ENCODE measurements at places on chromosomes 2 and 18.

DNA sequence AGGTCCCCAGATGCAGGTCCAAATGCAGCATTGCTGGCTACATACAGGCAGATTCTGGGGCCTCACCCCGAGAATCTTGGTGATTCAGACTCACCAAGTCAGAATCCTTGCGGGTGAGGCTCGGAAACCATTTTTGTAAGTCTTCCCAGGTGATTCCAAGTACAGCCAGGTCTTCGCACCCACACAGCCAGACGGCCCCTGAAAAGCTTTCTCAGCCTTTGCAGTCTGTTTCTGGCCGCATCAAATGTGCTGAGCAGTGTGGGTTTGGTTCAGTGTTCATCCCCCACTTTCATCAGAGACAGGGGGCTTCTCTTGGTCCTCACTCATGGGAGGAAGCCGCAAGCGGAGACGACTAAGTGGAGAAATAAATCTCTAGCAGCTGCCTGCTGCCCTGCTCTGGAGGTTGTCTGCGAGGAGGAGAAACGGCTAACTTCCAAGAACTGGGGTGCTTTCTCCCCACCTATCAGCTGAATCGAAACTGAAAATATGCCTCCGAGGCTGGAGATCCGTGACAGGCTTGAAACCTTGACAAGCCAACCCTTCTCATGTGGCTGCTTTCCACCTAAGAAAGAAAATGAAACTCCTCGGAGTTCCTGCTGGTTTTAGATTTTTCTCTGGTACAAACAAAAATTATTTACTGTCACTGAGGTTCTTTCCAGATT, 8.9 kb upstream of the TMEM185B start:
- DNase-seq: no peak

- no peak for DNase-seq
Observed at GRCh38 chr2:52698408-52698807, 1069.2 kb upstream of the CHAC2 start.

DNA sequence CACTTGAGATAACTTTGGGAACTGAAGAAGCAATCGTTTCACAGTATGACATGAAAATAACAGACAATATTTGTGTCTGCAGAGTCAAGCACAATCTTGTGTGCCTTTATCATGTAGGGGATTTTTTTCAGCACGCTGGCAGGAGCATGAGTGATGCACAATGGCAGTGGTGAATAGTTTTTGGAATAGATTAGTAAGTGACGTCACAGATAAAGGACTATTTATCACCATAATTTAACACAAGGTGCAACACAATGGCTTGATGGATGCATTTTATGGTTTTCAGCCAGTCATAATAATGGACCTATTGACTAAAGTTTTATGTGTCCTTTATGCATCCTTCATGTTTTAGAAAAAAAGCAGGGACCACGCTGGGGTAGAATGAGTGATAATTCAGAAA, 559.8 kb upstream of the FANCL start:
- no peak for DNase-seq

DNA sequence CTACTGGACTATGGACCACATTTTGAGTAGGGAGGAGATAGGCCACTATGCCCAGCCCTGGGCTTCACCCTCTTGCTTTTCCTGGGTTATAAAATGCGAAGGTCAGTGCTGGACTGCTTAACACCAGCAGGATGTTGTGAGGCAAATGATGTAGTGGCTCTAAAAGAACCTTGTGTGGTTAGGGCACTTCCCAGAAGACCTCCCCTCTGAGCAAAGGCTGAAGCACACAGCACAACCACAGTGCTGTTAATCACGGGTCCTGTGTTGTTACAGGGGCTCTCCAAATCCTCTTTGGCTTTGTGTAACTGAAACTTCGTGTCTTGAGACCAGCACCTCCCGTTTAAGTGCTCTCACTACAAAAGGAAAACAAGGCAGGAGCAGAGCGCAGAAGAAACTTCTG, 166.9 kb downstream of the KLHL29 start:
- DNase-seq: no peak

GRCh38 chr2:166293984-166294383, 81.8 kb downstream of the SCN9A start:
- no peak for DNase-seq

- DNase-seq: no peak
Observed at GRCh38 chr2:160482673-160483072, 10.9 kb downstream of the RBMS1 start.

DNA sequence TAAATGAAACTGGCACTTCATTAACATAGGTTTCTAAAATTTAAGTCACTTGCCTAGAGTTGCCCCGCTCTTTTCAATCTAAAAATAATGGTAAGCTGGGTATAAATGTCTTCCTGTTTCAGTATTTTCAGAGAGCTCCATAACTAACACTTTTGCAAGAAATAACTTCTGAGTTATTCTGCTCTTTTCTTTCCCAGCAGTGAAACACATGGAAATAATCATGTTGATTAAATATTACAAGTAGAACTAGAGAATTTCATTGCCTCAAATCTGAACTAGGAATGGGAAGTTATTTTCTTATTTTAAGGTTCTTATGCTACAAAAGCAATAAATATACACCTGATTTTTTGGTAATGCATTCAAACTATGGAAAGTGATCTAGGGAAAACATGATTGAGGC, 257.4 kb downstream of the IKZF2 start:
- no peak for DNase-seq

- DNase-seq: peak; percentile 63
Observed at GRCh38 chr2:181656450-181657291, at the start of gene CERKL. CERKL (minus strand) TSS chr2:181657105; CDS start chr2:181657006, 99 bp downstream.

DNA sequence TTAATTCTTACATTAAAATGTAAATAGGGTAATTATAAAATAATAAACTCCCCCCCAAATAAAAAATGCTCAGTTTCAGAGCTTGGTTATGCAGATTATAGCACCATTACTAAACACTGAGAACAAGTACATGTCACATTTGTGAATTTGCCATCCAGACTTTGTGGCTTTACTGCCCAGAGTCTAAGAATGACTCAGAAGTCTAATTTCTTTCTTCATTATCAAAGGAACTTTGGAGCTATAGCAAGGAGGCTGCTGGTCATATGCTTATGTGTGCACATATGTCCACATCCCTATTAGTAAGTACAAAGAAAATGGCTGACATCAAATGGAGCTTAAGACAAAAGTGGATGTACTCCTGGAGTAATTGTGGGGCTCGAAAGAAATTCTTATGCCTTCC, 248.5 kb upstream of the SESTD1 start:
- DNase-seq: no peak

Measured in aorta (tissue), 5 donors.